ENCODE measurements at places on chromosomes 6 and 20. TPM values are rescaled to one million over a fixed set of nuclear protein-coding genes. Genes with fewer than 3 reads are reported as not detected.

ZKSCAN8 gene
- total RNA-seq = 25.1 TPM

CNKSR3 gene
- total RNA-seq = 11.1 TPM

GRCh38 chr20:58697201-58697866 lies 4.7 kb downstream of the NPEPL1 start:
- DNase-seq = no peak

- no peak for DNase-seq
Measured at GRCh38 chr6:95866732-95867131, 149.0 kb upstream of the FUT9 start.

DNA sequence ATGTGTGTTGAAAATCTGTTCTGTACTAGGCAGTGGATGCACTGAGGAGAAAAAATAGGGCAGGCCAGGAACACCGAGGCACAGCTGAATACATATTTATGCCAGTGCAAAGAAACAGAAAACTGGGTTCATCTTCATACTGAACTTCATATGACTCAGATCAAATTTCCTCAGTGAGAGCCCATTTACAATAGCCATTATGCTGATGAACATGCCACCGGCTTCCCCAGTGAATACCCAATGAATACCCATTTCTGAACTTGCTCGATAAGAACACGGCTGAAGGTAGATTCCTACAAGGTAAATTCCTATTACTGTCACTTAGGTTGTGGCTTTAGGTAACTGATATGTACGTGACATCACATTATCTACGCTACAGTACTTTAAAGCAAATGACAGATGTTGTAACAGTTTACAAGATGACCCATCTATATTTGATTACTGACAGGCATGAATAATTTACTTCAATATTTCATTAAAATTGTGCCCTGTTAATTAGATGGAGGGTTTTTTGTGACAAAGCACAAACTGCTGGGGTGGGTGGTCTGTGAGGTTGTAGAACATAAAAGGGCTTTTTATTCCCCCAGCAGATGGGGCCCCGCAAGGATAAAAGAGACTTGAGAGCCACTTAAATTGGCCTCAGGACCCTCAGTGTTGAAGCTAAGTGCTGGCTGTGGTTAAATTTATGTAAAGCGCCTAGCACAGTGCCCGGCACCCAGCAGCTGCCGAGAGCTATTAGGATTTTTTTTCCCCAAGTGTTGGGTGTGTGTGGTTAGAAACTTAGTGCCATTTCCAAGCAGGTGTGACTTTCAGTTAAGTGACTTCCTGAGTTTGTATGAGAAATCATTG lies 264.5 kb downstream of the CD83 start:
- no peak for DNase-seq
